ENCODE measurements at places on chromosomes 16 and 17.

- DNase-seq, result no peak
These were observed 28.2 kb downstream of the SLC39A11 start for GRCh38 chr17:73064084-73064938.

DNA sequence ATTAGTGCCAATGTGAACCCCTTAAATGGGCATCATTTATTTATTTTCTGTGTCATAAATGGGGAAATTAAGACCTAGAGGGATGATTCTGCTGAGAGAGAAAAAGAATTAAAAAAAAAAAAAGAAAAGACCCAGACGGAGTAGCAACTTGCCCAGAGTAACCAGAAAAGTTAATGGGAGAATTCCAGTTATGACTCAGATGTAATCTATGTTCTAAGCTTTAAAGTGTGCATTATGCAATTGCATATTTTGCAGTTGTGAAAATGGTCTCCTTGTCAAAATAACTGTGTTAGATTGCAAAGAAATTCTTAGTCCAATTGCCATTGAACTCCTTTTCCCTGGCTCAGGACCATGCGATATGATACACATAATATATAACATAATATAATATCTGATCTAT lies 38.6 kb upstream of the TBX2 start:
- DNase-seq, result no peak

DNA sequence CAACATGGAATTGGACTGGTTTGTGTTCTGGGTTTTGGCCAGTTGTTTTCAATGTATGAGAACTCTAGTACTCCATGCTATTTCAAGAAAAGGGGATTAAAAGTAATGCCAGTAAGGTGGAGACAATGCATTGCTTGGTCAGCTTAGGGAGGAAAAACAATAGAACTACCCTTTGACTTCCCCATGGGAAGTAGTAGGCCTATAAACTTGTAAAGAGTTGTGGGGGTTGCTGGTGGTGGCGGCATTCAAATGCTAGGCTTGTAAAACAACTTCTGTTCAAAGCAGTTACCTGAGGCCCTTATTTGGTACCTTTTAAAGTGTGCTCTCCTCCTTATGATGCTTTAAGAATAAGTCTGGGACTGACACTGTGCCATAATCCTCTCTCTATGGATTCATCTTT lies 9.4 kb downstream of the MAP3K3 start:
- DNase-seq, result no peak

DNA sequence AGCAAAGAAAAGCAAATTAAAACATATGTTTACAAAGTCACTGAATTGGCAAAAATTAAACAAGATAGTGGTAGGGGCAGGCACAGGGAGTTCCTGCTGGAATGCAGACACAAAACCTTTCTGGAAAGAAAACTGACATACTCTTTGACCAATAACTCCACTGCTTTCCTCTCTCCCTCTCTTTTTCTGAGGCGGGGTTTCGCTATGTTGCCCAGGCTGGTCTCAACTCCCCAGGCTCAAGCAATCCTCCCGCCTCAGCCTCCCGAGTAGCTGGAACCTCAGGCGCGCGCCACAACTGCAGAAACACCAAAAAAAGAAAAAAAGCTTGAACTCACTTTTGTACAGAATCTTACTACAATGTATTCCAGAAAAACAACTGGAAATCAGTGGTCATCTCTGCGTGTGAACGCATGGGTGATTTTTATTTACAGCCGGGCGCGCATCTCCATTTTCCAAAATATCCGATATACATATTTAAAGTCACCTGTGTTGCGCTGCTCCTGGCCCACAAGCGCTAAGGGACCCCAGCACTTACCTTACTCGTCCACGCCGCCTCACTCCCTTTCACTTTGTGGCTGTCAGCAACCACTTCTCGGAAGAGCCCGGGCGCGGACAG lies 480 bp downstream of the TXNL4B start:
- DNase-seq, result no peak

DNA sequence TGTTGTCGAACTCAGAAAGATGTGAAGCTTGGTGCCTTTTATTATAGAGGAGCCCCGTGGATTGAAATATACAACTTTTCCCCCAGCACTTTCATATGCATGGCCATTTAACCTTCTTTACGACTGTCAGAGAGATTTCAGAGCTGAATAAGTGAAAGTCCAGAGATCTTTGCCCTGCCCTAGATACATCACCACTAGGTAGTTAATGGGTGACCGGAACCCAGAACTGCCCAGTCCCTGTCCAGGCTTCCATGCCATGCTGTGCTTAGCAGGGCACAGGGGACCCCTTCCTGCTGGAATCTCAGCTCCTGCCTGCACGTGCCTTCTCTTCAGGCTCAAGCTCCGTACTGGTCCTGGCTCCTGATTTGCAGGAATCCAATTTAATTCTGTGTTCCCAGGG lies 32.2 kb downstream of the SRL start:
- no peak for DNase-seq

DNA sequence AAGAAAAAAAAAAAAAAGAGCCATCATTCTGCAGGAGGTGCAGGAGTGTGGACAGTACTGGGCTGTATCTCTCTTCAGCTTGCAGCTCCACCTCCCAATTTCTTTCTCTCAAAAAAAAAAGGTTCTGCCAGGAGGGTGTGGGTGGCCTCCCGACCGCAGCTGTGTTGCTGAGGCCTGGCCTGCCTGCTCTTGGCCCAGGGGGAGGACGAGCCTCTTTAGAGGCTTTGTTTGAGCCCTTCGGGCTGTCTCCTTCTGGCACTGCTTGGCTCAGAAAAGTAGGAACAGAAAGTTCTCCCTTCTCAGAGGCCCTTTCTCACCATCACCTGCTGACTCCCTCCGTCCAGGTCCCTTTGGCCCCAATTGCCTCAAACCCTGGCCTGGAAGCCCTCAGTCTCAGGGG lies 22.2 kb upstream of the C17orf107 start:
- no peak for DNase-seq

DNA sequence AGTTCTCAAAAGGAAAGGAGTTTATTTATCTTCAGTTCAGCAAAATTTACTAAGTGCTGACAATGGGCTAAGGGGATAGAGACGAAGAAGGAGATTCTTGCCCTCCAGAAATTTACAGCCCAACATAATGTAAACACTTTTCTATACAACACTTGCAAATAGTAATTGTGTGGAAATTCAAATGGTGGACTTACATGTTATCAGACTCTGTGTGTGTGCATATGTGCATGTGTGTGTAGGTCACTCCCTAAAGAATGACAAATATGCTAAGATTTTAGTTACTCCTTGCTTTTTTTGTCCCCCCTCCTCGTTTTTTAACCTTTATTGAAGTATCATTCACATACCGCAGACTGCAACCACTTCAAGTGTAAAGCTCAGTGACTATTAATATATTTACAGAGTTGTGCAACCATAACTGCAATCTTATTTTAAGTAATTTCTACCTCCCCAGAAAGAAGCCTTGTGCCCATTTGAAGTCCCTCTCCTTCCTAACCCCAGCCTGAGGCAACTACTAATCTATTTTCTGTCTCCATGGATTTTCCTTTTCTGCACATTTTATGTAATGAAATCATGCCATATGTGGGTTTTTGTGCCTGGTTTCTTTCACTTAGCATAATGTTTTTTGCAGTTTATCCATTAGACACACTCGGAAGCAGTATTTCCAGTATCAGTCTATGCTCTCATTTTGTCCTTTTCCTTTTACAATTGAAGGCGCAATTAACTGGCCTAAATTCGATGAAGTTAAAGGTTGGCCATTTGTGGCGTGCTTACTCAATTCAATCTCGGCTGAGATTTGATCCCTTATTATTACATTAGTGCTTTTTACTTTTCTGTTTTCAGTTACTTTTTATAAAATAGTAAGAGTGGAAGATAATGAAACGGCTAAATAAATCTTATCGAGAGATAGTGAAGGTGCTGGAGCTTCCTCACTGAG lies 318.4 kb downstream of the HAPSTR1 start:
- no peak for DNase-seq

DNA sequence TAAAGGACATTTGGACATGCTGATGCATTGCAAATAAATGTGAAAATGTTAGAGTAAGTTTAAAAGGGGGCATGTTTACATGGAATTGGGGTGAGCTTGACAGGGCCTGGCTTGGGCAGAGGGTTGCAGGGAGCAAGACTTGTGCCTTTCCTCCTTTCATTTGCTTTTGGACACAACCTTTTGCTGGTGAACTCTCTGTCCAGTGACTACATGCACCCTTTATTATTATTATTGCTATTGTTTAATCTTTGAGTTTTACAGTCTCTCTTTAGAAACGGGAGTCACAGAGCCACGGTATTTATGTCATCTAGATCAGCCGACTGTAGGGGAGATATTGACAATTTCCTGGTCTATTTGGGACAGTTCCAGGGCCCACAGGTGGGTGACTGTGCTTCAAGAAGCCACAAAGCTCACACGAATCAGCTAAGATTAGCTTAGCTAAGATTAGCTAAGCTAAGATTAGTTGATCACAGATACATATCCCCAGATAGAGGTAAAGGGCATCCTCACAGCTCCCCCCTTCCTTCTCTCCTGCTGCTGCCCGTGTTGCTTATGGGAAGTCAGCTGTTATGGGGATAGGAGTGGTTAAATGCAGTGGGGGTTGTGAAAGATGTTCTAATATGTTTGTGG lies 28.9 kb upstream of the ETV4 start:
- no peak for DNase-seq

DNA sequence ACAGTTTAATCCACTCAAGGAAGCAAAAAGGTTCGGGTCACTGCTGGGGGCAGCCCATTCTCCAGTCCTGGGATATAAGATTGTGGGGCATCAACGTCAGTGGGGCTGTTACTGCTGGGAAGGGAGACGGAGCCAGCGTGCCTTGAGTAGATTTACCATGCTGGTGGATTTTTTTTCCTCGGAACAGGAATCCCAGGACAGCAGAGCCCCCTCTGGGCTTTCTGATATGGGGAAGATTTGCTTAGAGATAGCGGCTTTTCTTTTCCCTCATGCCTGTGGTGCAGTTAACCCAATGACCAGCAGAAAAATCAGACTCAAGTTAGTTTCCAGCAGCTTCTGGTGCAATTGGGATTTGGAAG lies 35.4 kb downstream of the WSCD1 start:
- no peak for DNase-seq

DNA sequence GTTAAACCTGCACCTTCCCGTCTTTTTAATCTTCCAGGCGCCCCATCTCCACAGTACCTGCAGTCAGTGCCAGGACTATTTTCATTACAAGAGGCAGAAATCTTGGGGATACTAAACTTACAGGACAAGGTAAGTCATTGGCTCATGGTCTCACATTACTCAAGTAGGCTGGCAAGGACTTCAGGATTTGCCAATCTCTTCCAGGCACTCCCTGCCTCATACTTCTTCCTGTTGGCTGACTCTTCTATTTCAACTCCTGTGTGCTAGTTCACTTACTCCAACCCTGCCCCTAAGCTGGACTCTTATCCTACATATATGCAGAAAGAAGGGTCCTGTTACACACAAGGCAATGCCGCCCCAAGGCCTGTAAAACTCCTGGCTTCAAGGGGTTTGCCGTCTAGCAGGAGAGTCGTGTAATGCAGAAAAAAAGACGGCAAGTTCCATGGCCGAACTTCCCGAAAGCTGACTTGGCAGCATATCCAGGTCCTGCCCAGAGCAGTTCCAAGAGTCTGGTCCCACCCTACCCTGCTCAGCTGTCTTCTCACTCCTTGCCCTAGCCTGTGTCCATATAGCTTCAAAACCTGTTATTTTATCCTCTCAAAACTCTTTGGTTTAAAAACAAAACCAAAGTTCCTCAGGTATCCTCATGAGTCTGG lies 14.8 kb downstream of the ERN1 start:
- DNase-seq, result no peak

DNA sequence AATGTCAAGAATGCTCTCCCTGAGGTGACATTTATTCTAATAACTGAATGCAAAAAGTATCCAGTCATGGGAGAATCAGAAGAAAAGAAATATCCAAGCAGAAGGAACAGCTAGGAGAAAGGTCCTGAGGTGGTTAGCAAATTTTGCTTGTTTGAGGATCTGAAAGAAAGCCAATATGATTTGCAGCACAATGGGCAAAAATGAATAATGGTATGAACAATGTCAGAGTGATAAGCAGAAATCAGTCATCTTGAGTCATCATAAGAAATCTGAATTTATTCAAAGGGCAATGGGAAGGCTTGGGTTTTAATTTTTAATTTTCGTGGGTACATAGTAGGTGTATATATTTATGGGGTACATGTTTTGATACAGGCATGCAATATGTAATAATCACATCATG lies 68.5 kb downstream of the BRIP1 start:
- DNase-seq, result no peak

DNA sequence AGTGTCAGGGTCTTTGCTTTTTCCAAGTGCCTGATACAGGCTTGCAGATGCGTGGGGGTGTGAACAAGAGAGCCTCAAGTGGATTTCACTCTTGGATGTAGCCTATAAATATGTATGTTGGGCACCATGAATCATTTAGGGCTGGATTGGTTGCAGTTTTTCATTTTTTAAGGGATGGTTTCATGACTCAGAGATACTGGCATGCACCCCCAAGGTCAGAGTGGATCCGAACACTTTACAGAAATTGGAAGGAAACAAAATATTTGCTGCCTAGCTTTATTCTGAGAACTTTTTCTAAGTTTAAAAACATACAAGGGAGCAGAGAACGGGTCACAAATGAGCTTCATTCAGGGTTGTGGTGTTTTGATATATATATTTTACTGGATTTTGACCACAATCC lies 436.8 kb upstream of the ERCC4 start:
- no peak for DNase-seq

DNA sequence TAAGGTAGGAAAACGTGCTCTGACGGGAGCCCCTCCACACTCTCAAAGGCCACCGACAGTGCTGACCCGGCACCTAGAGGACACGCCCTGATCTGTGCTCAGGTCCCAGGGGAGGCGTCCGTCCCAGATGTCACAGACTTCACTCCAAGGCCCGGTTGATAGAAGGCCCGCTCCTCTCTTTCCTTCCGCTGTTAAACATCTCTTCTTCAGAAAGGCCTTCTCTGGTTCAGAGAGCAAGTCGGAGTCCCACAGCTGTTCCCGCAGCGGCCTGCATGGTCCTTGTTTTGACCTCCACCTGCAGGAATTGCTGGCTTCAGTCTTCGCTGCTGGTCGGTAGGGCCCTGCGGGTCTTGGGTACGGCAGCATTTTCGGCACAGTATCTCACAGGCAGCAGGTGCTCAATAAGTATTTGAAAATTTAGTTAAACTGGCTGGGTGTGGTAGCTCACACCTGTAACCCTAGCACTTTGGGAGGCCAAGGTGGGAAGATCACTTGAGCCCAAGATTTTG lies 88.5 kb downstream of the MRC2 start:
- DNase-seq, result no peak

DNA sequence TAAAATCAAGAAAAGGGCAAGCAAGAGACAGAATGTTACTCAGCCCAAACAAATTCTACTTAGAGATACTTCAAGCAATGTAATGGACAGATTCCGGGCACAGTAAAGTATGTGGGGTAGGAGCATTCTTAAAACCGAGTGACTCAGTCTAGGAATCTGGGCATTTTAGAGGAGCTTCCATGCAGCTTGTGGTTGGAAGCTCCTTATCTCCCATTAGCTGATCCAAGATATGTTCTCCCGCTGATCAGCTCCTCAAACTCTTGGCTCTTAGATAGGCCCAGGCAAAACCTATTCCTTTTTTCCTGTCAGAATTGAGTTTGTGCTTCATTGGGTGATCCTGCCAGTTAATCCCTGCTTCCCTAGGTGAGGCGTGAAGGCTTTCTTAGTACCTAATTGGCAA lies 303.3 kb downstream of the CEP112 start:
- DNase-seq, result no peak

All from 8988T (cell line).